LHCN-M2 (cell line): ENCODE measurements at places on chromosomes 1 and 21. TPM values are rescaled to one million over a fixed set of nuclear protein-coding genes. Genes with fewer than 3 reads are reported as not detected.

The KCNQ4 gene
- total RNA-seq: 0.06 and 0.63 TPM in 2 replicates

- no peak for DNase-seq
Measured at GRCh38 chr1:5640845-5641244, 351.4 kb downstream of the NPHP4 start.

- DNase-seq: no peak
Measured at GRCh38 chr21:39326607-39327307, 13.3 kb upstream of the BRWD1 start.

DNA sequence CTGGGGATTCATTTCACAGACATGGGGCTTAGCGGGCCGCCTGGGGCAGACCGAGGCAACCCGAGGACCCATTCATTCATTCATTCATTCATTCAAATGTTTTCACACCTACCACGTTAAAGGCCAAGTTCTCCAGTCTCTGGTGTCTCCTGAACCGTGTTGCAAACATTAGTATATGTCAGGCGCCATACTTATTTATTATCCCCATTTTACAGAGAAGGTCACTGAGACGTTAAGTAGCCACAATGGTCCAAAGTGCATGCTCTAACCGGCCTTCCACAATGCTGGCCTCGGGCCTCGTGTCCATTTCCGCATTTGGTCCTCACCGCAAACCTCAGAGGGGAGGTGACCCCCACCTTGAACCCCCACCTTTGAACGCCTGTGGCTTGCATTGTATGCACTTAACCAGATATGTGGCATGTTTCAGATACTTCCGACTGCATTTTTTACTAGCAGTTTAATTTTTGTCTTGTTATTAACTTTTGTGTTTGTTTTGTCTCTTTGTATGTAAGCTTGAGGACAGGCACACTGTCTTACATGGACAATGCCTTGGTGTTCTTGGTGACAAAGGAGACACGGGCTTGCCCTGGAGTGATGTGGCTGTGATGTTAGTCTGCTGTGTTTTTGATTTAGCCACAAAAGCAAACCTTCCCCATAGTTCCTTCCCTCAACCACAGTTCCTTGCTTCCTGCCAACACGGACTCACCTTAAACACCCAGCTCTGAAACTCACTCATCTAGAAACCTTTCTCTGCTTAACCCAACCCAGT lies 1.2 kb upstream of the IFFO2 start:
- no peak for DNase-seq

DNA sequence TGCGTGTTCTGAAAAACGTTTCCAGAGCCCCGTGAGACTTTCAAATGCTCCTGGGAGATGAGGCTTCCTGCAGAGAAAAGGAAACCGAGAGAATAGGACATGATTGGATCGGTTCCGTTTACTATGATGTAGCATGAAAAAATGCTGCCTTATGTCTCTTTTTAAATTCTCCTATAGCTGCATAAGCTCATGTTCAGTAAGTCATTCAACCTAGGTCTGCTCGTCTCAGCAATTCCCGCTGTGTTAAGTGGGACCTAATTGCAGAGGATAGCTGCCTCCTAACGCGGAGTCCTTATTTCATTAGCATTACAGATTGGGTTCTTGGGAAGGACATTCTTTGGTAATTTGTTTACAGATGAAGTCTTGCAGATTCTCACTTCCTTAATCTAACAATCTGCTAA lies 165.3 kb downstream of the GALNT2 start:
- no peak for DNase-seq
